ENCODE measurements at places on chromosomes 16 and 17. TPM values are rescaled to one million over a fixed set of nuclear protein-coding genes. Genes with fewer than 3 reads are reported as not detected.

The FXR2 gene
- polyA plus RNA-seq = 35.0 TPM

GRCh38 chr17:41792845-41793783, 6.6 kb upstream of the JUP start:
- peak; percentile 96 for DNase-seq

The CCL8 gene
- not detected for polyA plus RNA-seq

The STH gene
- polyA plus RNA-seq = not detected

The CD300H gene
- not detected for polyA plus RNA-seq

The TEX14 gene
- 0.05 TPM for polyA plus RNA-seq

GRCh38 chr16:85970016-85970733, 71.2 kb downstream of the IRF8 start:
- DNase-seq = no peak

- DNase-seq = peak; percentile 59
These were observed 1.3 kb downstream of the SERPINF1 start for GRCh38 chr17:1762901-1763898.

DNA sequence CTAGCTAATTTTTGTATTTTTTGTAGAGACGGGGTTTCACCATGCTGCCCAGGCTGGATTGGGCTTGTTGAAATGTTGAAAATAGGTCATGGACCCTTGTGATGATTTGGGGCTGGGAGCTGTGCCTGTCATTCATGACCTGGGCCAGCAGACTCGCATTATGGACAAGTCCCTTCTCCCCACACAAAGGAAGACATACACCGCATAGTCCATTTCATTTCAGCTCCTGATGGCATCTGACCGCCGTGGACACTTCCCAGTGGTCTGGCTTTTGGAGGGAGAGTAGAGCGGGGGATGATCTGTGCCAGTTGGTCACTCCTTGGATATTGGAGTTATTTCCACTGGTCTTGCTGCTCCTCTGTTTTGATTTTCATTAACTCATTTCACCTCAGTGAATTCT, 34.8 kb downstream of the MPRIP start:
- no peak for DNase-seq

- DNase-seq = no peak
These were observed 5.7 kb upstream of the ACTG1 start for GRCh38 chr17:81518113-81518784.

- no peak for DNase-seq
These were observed 300.6 kb downstream of the SEC14L1 start for GRCh38 chr17:77441130-77441920.

GRCh38 chr16:8722025-8722348, 47.6 kb downstream of the ABAT start:
- no peak for DNase-seq

- no peak for DNase-seq
These were observed 2.5 kb downstream of the SGCA start for GRCh38 chr17:50168319-50168718.

The SLC5A2 gene
- not detected for polyA plus RNA-seq

GRCh38 chr17:17837966-17838962, 1.5 kb upstream of the SREBF1 start:
- peak; percentile 53 for DNase-seq

GRCh38 chr16:3170440-3171180, 17.4 kb upstream of the OR1F1 start:
- no peak for DNase-seq

The MYO15B gene
- polyA plus RNA-seq = 0.98 TPM

- no peak for DNase-seq
These were observed 53.7 kb downstream of the CACNG1 start for GRCh38 chr17:67098006-67098405.

The ZNF18 gene
- 2.4 TPM for polyA plus RNA-seq

Measured in K562 (cell line).